ENCODE measurements at places on chromosomes 16 and 17.
A peak's percentile ranks its signal among the peaks of the same experiment; 100 is the strongest.

DNA sequence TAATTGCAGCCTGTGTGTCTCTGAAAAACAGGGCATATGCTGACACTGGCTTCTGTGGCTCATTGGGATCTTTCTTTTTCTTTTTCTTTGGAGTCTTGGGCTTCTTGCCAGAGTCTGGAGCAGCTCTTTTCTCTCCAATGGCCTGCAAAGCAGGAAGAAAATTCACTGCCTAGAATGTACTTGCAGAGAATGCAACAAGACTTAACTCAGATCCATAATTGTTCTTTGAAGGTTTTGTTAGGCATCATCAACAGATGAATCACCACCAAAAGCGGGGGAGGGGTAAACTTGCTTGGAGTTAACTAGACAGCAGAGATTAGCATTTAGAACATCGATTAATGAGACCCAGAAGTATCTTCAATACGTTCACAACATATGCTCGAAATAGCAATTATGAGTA, 100.9 kb downstream of the TOX3 start:
- DNase-seq: no peak

- DNase-seq: no peak
Observed at GRCh38 chr17:28957992-28958355, 6.7 kb upstream of the PHF12 start.

- DNase-seq: no peak
Observed at GRCh38 chr16:64159976-64160375, 961.9 kb downstream of the CDH11 start.

DNA sequence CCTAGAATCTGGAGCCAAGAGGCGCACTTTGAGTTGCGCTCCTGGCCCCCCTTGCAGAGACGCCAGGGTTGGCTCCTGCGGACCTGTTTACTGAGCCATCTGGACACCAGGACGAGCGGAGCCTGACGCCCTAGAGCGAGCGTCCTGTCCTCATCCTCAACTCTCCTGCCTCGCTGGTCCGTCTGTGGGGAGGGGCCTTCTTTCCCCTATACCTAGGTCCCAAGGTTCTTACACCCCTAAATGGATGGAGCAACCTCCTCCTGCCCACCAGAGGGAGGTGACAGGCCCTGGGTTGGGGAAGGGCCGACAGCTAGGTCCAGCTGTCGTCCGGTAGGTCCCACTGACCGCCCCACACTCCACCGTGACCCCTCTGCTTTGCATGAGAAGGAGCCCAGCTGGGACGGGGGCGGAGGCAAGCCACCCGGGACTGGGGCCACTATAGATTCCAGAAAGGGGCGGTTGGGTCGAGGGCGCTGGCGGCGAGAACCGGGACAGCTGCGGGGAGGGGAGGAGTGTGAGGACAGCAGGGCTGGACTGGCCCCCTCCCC, 3.1 kb upstream of the LHX1 start:
- no peak for DNase-seq

DNA sequence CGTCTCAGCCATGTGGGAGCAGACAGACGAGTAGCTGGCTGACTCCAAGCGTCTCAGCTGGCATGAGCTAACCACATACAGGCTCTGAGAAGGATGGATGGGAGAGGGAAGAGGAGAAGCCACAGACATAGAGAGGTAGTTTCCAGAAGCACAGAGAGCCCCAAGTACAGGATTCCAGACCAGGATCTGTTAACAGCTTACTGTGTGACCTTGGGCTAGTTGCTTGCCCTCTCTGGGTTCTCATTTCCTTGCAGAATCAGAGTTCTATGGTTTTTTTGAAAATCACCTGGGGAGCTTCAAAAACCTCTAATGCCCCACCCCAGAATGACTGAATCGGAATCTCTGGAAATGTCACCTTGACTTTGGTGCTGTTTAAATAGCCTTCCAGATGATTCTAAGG, 60.2 kb downstream of the ABCC6 start:
- DNase-seq: no peak

DNA sequence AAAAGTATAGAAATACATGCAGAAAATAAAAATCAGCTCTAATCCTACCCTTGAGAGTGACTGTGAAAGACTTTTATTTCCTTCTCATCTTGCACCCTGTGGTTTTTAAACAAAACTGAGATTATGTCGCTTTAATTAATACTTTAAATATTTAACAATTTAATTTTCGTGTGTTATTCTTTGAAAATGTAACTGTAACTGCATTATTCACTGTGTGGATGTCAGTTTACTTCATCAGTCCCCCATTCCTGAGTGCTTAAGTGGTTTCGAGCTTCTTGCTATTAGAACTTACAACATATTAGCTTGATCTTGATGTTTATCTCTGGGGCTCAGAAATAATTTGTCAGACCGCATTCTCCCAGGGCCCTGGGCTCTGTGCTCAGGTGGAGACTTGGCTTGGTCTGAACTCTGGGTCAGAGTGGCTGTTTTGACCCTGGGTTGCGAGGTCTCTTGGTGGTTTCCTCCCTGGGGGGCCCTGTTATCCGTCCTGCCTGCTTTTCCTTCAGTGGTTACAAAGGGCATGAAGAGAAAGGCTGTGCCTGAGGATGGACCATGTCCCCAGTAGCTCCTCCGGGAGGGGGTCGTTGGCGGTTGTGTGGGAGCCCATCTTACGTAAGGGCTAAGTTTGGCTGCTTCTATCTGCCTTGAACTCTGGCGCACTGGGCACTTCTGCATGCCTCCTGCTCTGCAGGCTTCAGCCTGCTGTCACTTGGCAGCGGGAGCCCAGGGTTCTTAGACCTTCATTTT, 25.7 kb downstream of the AKAP1 start:
- no peak for DNase-seq

DNA sequence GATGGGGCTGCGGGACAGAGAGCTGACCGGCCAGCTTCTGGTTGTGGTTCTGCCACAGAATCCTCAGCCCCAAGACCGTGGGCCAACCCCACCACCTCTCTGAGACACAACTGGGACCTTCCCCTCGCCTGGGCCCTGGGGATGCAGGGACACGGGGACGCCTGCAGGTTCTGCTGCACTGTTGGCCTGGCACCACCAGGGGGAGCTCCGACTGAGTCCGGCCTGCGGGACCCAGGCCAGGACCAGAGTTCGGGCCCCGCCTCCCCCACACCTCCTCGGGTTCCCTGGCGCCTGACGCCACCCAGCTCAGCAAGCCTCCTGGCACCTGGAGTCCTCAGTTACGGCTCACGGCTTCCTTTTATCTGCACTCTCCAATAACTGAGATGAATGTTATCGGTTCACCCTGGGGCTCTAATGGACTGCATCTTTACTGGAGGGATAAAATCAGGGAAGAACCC, 27.3 kb downstream of the TBC1D16 start:
- DNase-seq: peak; percentile 56

DNA sequence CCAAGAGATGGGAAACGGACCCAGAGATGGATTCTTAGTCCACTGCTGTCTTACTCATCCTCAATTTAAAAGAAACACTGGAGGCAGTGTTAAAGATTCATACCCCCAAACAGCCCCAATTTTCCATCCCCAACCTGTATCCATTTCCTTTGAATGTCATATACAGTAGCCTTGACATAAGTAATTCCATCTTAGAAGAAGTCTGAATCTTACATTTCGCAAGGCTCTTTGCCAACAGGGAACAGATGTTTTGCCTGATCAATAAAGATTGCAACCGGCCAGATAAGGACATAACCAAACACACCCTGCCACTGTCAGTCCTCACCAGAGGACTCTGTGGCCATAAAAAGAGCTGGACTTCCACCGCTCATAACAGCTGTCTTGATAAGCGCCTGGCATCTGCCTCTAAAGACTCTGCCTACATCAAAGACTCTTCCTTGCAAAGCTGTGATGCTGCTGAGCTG, 59.0 kb upstream of the MED9 start:
- DNase-seq: no peak

- DNase-seq: no peak
Observed at GRCh38 chr17:78924481-78925151, 571 bp downstream of the TIMP2 start.

DNA sequence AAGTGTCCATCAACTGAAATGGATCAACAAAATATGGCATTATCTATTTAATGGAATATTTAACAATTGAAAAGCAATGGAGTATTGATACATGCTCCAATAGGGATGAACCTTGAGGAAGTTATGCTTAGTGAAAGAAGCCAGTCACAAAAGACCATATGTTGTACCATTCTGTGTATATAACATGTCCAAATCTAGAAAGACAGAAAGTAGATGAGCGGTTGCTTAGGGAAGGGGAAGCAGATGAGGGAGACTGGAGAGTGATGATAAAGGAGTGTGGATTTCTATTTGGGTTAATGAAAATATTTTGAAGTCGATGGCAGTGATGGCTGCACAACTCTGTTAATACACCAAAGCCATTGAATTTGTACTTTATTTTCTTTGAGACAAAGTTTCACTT, 8.5 kb upstream of the ERN1 start:
- no peak for DNase-seq

DNA sequence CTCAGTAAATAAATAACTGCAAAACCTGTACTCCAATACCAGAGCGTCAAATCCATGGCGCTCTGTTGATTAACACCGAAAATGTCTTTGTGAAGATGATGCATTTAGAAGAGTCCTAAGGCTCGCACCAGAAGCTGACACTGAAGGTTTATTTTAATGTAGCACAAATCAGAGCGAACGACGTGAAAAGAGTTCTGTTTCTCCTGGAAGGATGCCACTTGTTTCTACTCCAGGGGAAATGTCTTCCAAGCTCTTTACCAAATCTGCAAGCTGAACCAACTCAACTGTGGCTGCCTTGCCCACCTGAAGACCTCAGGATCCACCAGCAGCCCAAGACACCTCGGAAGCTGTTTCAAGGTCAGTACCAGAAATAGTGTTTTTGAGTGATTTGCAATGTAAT, 194.4 kb upstream of the MAF start:
- DNase-seq: no peak

- no peak for DNase-seq
Observed at GRCh38 chr17:34572483-34572882, 6.9 kb upstream of the TMEM132E start.

- no peak for DNase-seq
Observed at GRCh38 chr17:752620-753219, 656 bp upstream of the GEMIN4 start.

DNA sequence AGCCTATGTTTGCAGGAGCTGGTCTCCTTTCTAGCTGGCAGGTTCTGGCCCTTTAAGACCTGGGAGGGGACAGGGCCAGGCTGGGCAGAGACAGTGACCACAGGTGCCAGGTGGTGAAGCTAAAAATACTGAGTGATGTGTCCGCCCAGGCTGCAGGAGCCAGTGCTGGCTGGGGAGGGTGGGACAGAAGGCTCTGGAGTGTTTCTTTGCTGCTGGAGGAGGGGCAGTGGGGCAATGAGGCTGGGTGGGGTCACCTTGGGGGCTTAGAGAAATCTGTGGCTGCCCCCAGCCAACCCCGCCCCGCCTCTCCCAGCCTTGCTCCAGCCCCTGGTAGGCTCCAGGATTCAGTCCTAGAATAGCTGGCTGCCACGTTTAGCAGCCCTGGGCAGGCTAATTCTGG, 30.4 kb upstream of the SBK1 start:
- no peak for DNase-seq

- DNase-seq: no peak
Observed at GRCh38 chr16:11553371-11553770, 33.3 kb downstream of the LITAF start.

DNA sequence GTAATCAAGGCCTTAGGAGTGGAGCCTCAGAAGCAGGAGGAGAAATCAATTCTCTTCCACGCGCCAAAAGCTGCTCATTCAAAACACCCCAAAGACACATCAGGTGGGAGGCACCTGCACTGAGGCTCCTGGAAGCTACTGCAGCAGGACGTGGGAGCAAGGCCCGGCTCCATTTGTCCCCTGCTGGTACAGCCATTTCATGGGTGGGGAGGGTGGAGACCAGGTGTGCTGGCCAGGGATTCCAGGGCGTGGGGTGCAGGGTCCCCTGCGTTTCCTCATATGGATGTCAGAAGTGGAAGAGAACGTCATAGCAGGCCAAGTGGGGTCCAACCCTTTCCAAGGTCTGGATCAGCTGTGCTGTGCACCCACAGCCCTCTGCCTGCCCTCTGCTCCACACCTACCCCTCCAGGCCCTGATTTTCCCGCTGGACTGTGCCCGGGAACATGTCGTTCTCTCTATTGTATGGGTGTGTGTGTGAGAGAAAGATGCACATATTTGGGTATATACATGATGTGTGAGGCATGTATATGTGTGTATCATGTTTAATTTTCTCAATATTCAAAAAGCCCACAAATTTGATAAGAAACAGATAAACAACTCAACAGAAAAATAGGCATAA, 39.2 kb upstream of the CBX4 start:
- no peak for DNase-seq

DNA sequence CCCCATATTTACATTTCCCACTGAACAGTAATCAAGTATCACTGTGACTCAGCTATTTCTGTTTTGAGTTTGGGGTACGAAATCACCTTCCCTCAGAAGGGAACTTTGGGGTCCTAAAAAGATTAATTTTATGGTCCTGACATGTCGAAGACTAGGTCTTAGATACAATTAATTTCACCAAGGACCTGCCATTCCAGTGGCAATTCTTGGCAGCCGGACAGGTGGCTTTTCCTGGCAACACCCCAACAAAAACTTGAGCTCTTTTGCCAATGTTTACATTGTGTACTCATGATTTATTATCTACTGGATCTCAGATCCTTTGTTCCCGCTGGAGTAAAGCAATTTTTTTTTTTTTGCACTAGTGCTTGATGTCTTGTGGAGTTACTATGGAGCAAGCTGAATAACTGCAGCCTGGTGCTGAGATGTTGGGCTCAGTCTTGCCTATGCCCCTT, 14.4 kb downstream of the SLFN5 start:
- DNase-seq: no peak

DNA sequence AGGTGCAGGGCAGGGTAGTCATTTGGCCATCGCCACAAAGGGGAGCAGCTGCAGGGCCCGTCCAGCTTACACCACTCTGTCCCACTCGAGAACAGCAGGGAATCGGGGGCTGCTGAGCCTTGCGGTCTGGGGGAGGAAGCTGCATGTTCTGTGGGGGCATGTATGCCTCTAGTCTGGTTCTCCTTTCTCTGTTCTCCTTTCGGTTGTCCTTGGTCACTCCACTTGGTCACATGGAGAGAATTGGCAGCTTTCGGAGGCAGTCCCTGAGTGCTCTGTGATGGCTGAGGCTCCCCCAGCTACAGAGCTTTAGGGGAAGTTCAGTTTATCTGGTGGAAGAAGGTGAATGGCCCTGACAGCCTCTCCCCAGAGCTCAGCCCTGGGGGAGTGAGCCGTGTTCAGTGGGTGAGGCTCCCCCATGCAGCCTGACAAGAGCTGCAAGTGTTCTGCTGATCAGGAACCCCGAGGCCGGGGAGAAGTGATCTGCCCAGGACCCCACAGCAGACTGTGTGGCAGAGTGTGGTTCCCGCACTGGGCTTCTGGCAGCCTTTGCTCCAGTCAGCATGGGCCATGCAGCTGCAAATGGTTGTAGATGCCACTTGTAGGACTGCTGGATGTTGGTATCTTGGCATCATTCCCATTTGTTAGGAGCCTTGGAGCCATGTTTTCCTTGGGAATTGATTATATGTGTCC, 22.3 kb upstream of the SMPD3 start:
- DNase-seq: no peak

GRCh38 chr17:13256545-13256944, 238.7 kb upstream of the ELAC2 start:
- no peak for DNase-seq

- peak; percentile 39 for DNase-seq
Observed at GRCh38 chr17:77233635-77234334, 93.0 kb downstream of the SEC14L1 start.

GRCh38 chr17:36030956-36031355, 13.2 kb upstream of the CCL23 start:
- no peak for DNase-seq

- no peak for DNase-seq
Observed at GRCh38 chr16:4142268-4142667, 26.0 kb upstream of the ADCY9 start.
